ENCODE measurements at places on chromosomes 6 and 20. TPM values are rescaled to one million over a fixed set of nuclear protein-coding genes. Genes with fewer than 3 reads are reported as not detected.
A peak's percentile ranks its signal among the peaks of the same experiment; 100 is the strongest.

- H3K27me3 ChIP-seq: no peaks in the 10 kb centered on the region
- H3K27ac ChIP-seq: no peak overlapping the region
- H3K36me3 ChIP-seq: peaks cover 9% of the 10 kb centered on the region
- H3K4me1 ChIP-seq: no peaks in the 10 kb centered on the region
- H3K4me3 ChIP-seq: no peak overlapping the region
Observed at GRCh38 chr6:166474721-166475565, 92.2 kb upstream of the MPC1 start.

DNA sequence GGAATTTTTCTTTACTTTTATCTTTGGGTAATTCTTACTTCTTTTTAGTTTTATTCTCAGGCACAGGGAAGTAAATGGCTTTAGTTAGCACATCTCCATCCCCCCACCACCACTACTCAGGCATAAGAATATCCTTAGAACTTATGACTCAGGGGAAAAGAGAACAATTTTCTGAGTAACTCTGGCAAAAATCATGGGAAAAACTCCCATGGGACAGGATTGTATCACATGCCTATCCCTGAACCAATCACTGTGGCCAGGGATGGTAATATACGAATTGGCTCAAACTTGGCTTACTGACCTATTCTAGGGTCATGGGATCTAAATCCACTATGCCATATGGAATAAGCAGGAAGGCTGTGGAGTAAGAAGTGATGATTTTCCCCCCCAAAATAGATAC is 339.1 kb downstream of the BTBD3 start:
- no peaks in the 10 kb centered on the region for H3K36me3 ChIP-seq
- DNase-seq: no peak
- H3K27ac ChIP-seq: no peak overlapping the region
- no peaks in the 10 kb centered on the region for H3K27me3 ChIP-seq
- H3K4me1 ChIP-seq: no peaks in the 10 kb centered on the region

DNA sequence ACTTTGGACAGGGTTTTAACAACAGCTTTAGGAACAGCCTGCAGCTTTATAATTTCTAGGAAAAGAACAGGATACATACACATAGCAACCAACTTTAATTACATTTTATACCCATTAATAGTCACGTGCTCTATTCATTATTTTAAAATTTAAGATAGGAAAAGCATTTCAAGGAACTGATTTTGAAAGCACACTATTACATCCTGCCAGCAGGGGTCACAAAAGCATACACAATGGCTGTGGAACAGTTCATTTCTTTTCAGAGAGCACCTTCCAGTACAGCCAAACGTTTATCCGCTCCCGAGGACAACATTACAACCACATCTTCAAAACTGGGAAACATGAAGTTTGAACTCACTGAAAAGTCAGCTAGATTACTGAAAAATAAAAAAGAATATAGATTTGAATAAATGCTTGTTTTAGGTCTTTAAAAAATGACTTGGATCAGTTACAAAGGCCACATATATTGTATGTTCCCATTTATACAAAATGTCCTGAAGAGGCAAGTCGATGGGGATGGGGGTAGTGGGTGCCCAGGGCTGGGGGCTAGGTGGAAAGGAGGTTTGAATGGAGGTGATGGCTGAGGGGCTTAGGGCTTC is 104.6 kb upstream of the EXOC2 start:
- no peaks in the 10 kb centered on the region for H3K36me3 ChIP-seq
- H3K4me3 ChIP-seq: no peak overlapping the region

DNA sequence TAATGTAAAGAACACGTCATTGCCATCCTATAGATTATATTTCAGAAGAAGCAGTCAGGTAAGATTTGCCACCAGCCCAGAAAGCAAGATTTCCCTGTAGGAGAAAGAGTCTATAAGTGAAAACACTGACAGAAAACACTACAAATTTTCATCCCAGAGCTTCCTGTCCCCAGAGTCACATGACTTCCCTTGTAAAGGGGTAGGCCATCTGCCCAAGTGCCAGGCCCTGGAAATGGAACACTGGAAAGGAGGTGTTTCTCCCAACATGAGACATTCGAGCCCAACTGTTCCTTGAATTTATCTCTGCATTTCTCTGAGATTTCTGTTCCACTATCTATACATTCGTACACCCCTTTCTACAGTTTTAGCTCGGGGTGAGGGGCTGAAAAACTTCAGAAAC is 46.9 kb downstream of the RAMACL start:
- peaks cover 28% of the 10 kb centered on the region for H3K36me3 ChIP-seq
- H3K27me3 ChIP-seq: no peaks in the 10 kb centered on the region
- no peak for DNase-seq
- no peak overlapping the region for H3K4me3 ChIP-seq
- peaks cover 21% of the 10 kb centered on the region for H3K4me1 ChIP-seq

- H3K27me3 ChIP-seq: no peaks in the 10 kb centered on the region
- no peak overlapping the region for H3K4me3 ChIP-seq
- H3K36me3 ChIP-seq: no peaks in the 10 kb centered on the region
- no peak overlapping the region for H3K27ac ChIP-seq
Observed at GRCh38 chr6:124780623-124781022, 181.6 kb upstream of the RNF217 start.

Gene KCNB1
- total RNA-seq: under 0.01 TPM

DNA sequence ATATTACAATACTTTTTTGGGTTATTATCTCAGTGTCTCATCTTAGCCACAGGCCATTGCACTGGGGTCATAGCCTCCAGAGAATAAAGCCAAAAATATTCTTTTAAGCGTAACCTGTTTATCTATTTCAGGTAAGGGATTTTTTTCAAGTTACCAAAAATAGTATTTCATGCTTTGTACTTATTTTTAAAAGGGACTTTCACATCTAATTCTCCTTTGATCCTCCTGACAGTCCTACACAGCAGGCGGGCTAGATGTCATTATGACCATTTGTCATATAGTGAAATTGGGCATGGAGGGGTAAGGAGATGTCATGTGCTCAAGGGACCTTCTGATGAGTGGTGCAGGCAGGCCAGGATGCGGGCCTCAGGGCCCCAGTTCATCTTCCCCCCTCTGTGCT is 68.9 kb downstream of the TBC1D7 start:
- H3K27me3 ChIP-seq: no peaks in the 10 kb centered on the region
- H3K27ac ChIP-seq: no peak overlapping the region
- no peak for DNase-seq
- H3K4me3 ChIP-seq: no peak overlapping the region
- no peaks in the 10 kb centered on the region for H3K36me3 ChIP-seq

DNA sequence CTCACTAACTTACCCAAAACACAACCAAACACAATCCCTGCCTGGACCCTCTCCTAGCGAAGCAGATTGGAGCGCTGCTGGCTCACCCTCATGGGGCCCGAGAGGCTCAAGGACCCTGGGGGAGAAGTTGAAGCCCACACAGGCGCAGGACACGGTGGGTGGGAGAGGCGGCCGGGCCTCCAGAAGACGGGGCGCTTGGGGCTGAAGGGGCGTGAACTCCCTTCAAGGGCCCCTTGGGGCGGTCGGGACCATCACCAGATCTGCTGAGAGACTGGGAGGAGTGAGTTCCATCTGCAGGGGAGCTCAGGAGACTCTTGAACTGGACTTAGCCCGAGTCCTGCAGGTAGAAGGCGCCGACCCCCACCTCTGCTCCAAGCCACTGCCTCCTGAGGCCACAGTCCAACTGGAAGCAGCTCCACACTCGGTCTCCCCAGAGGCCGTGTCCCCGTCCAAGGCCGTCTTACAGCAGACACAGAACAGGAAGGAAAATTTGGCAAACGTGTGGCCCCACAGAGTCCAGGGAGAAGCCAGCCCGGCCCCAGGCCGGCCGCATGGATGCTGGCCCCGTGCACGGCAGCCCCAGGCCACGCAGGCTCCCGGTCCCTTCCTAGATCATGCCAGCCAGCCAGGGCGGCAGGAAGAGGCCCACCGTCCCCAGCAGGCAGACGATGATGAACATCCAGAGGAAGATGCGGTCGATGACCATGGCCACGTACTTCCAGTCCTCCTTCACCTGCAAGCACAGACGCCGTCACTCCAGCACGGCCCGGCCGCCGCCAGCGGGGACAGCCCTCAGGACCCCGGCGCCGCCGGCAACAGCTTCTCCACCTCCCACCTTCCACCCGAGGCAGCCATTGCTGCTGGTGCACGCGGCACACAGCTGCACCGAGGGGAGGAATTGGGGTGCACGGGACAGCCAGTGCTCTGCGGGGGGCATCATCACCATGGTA is 14.7 kb downstream of the CHRNA4 start:
- DNase-seq: no peak
- H3K4me1 ChIP-seq: no peaks in the 10 kb centered on the region
- no peaks in the 10 kb centered on the region for H3K36me3 ChIP-seq
- no peak overlapping the region for H3K4me3 ChIP-seq

- no peak overlapping the region for H3K4me3 ChIP-seq
- DNase-seq: peak; percentile 46
- peak overlapping the region; percentile 64 for H3K27ac ChIP-seq
- no peaks in the 10 kb centered on the region for H3K27me3 ChIP-seq
- H3K4me1 ChIP-seq: peaks cover 12% of the 10 kb centered on the region
Observed at GRCh38 chr6:81950877-81951276, 198.4 kb upstream of the TENT5A start.

- no peak overlapping the region for H3K27ac ChIP-seq
Observed at GRCh38 chr20:57387463-57387862, 3.7 kb upstream of the RBM38 start.

DNA sequence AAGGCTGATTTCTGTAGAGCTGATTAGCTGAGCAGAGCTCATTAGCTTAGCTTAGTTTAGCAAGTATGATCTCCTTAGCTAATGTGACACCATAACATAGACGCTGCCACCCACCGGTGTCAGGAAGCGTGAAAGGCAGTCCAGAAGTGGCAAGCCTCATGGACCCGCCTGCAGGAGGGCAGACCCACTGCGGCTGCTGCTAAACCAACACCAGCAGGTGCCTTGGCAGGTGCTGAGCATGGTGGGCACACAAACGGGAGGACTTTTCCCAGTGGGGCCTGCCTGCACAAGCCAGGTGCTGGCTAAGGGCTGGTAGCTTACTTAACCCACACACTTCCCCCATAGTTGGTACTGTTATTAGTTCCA is 22.7 kb downstream of the ZDHHC14 start:
- no peak for DNase-seq
- no peaks in the 10 kb centered on the region for H3K36me3 ChIP-seq
- H3K4me3 ChIP-seq: no peak overlapping the region
- H3K27me3 ChIP-seq: no peaks in the 10 kb centered on the region
- no peaks in the 10 kb centered on the region for H3K4me1 ChIP-seq
- no peak overlapping the region for H3K27ac ChIP-seq

DNA sequence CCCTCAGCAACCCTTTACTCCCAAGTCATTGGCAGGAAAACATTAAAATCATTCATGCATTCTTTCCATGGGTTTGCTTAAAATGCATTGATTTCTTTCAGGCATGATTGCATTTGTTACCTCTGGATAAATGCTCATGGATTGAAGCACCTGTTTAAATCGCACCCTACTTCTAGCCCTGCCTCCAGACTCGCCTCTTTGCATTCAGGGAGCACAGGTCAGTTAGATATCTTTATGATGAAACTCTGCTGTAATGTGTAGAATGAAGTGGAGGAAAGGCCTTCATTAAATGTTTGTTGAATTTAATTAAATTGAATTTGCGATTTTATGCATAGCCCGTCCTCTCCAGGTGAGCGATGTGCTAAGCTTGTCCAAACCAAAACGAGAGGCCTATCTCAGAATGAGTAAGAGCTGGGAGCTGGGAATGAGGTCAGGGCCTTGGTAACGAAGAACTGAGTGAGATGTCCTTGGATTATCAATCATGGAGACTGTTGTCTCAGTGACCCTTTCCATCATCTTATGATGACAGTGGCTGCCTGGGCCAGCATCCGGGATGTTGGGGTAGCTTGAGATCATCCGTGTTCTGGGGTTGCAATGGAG is 210.1 kb downstream of the SYNDIG1 start:
- no peaks in the 10 kb centered on the region for H3K4me1 ChIP-seq
- H3K36me3 ChIP-seq: no peaks in the 10 kb centered on the region
- H3K4me3 ChIP-seq: no peak overlapping the region
- DNase-seq: no peak
- no peak overlapping the region for H3K27ac ChIP-seq

- no peaks in the 10 kb centered on the region for H3K27me3 ChIP-seq
- peaks cover 12% of the 10 kb centered on the region for H3K36me3 ChIP-seq
- peaks cover 82% of the 10 kb centered on the region for H3K4me1 ChIP-seq
- DNase-seq: peak; percentile 95
Observed at GRCh38 chr20:58550275-58551059, 35.3 kb upstream of the APCDD1L start.

Gene SLC4A11
- total RNA-seq: under 0.01 TPM

DNA sequence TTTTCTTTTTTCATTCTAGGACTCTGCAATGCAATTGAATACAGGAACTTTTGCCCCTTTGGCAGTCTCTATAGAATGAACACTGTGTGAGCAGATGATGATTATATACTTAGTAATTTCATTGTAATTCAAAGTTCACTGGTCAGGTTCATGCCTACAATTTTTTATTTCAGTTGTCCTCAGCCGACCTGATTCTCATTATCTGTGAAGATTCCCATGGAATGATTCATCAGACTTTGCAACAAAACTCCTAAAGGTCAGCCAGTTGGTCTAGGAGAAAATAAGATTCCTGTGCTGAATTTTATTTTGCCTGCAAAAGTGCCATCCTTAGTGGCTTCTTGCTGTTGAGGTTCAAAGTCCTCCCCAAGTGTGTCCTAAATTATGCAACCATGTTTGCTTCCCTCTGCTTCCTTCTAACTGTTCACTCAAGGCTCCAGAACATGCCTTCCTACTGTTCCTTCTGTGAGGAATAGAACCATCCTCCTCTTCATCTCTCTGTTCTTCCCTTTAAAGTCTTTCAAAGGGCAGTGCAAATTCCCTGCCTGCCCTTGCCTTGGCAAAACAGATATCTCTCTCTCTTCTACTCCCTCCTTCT is 194.2 kb upstream of the CNR1 start:
- DNase-seq: peak; percentile 22
- H3K4me1 ChIP-seq: peaks cover 10% of the 10 kb centered on the region
- no peaks in the 10 kb centered on the region for H3K36me3 ChIP-seq
- H3K27ac ChIP-seq: peak overlapping the region; percentile 24

DNA sequence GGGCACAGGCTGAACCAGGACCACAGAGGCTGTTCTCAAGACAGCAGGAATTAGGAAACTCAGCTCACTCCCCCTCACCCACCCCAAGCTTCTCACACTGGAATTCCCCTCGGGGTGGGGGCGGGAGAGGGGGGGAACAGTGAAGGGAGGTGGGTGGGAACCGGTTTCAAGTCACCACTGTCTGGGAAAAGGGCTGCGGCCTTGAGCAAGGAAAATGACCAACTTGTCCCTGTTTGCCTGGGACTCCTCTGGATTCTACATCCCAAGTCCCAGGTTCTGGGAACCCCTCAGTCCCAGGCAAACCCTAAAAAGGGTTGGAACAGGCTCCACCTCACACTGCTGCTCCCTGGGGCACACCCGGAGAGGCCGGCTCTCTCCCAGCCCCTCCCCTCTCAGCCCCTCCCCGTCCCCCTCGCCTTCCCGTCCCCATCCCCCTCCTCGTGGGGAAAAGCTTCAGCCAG is 230.7 kb downstream of the TFAP2C start:
- no peak overlapping the region for H3K4me3 ChIP-seq
- H3K27me3 ChIP-seq: peaks cover 9% of the 10 kb centered on the region
- no peaks in the 10 kb centered on the region for H3K36me3 ChIP-seq
- DNase-seq: no peak
- H3K4me1 ChIP-seq: no peaks in the 10 kb centered on the region

- no peaks in the 10 kb centered on the region for H3K27me3 ChIP-seq
- no peak overlapping the region for H3K27ac ChIP-seq
- H3K4me1 ChIP-seq: peaks cover 22% of the 10 kb centered on the region
- H3K4me3 ChIP-seq: no peak overlapping the region
Observed at GRCh38 chr6:12580290-12580689, 136.3 kb upstream of the PHACTR1 start.

Data from osteoblast (primary cell).